ENCODE measurements at places on chromosomes 5 and 9.
A peak's percentile ranks its signal among the peaks of the same experiment; 100 is the strongest.

DNA sequence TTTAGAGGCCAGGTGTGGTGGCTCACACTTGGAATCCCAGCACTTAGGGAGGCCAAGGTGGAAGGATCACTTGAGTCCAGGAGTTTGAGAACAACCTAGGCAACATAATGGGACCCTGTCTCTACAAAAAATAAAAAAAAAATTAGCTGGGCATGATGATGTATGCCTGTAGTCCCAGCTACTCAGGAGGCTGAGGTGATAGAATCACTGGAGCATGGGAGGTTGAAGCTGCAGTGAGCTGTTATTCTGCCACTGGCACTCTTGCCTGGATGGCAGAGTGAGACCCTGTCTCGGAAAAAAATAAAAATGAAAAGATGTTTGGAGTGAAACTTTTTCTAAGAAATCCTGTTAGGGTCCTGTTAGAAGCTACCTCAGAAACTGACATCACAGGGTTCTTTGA is 24.2 kb downstream of the OCLN start:
- no peak for DNase-seq

GRCh38 chr9:124257844-124258606 is at the start of gene NEK6:
Gene NEK6, plus strand, starts transcription at chr9:124257949. Its CDS starts 44,016 bp downstream, at chr9:124301965.
- no peak for DNase-seq

GRCh38 chr9:7947577-7947976 is 148.0 kb upstream of the DMAC1 start:
- DNase-seq = no peak

DNA sequence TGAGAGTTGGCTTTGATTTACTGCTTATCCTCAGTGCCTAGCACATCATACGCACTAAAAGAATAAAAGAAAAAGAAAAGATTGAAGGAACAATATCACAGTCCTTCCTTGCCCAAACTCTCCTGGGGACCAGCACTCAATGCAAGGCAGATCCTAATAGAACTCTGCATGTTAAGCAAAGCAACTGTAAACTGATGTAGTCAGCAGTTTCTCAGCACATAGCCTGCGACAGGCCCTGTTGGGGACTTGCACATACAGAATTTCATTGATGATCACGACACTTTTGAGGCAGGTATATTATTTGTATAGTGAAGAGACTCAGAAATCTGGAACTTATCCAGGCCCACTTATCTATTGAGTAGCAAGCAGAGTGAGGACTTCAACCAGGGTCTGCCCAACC is 15.4 kb downstream of the NIPAL4 start:
- no peak for DNase-seq

DNA sequence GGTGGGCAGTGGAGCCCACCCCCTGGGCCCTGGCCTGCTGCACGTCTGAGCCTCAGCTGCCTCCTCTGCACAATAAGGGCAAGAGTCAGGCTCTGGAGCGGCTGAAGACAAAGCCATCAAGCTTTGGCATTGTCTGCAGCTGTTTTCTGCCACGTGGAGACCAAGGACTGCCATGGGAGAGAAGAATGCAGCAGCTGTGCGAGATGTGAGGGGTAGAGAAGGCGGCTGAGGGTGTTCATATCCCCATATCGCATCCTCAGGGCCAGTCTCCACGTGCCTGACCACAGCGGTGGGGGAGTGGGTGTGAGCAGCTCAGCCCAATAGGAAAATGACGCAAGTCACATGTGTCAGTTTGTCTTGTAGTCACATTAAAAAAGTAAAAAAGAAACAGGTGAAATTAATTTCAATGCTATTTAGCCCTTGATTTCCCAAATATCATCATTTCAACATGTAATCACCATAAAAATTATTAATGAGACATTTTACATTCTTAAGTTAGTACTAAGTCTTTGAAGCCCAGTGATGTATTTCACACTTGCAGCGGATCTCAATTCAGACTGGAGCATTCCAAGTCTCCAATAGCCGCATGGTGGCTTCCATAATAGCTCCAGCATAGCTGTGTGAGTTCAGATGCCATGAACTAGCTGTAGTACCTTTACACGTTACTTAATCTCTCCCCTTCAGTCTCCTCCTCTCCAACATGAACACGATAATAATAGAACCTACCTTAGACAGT is 6.6 kb downstream of the C1QTNF2 start:
- no peak for DNase-seq

DNA sequence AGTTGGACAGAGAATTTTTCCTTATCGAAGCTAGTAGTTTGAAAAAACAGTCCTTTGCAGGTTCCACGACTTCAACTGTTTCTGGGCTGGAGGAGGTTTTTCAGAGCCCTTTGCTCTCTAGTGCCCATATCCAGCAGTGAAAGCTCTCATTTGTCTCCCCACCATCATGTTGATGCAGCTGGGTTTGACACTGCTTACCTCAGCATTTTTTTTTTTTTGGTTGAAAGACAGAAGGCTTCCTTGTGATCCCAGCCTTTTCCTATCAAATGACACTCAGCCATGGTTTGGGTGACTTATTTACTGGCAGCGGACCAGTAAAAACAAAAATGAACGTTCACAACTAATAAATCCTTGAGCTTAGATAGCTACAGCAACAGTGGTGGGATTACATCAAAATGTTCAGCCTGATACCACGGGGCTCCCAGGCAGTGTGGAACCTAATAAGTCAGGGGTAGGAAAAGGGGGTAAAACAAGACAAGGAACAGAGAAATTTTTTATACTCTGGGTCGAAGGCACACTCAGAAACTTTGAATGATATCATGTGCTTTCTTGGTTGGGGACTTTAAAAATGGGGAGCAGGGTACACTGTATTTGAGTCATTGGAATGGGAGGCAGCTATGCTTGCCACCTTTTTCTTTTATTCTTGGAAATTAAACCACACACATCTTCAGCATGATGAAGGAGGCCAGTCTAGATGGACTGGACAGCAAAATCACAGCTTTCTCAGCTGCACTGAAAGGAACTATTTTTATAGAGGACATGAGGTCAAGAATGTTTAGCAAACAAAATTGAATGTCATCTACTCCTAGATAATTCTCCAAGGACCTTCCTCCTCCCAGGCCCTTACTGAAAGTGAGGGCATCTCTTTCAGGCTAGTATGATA is 308.9 kb upstream of the MPDZ start:
- peak; percentile 60 for DNase-seq

- DNase-seq = peak; percentile 4
Observed at GRCh38 chr5:66596636-66597182, 516 bp downstream of the MAST4 start.

DNA sequence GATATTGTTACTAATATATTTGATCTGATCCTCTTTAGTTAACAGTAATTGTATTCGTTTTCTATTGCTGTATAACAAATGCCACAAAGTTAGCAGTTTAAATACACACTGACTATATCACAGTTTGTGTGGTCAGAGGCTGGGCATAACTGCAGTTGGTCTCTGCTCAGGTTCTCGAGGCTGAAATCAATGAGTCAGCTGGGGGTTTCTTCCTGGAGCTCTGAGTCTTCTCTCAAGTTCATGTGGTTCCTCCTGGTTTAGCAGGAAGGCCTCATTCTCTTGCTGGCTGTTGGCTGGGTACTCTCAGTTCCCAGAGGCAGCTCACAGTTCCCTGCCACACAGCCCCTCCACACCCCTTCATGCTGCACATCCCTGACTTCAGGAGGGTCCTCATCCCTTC is 20.7 kb downstream of the COL23A1 start:
- DNase-seq = no peak

DNA sequence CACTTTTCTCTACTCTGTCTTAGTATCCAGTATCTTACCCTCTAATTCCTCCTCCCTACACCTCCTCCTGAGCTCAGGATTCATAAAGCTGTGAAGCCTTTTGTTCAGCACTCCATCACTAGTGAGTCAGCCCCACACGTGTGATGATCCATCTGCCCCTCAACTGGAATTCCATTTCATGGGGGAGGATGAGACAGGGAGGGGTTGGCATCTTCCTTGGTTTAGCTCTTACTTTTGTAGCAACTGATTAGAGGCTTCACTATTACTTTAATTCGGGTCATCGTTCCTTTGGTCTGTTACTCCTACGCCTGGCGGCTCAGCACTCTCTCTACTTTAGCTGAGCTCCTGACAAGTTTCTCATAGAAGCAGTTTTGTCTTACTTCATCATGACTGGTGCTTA is 11.8 kb downstream of the BTNL8 start:
- peak; percentile 51 for DNase-seq

DNA sequence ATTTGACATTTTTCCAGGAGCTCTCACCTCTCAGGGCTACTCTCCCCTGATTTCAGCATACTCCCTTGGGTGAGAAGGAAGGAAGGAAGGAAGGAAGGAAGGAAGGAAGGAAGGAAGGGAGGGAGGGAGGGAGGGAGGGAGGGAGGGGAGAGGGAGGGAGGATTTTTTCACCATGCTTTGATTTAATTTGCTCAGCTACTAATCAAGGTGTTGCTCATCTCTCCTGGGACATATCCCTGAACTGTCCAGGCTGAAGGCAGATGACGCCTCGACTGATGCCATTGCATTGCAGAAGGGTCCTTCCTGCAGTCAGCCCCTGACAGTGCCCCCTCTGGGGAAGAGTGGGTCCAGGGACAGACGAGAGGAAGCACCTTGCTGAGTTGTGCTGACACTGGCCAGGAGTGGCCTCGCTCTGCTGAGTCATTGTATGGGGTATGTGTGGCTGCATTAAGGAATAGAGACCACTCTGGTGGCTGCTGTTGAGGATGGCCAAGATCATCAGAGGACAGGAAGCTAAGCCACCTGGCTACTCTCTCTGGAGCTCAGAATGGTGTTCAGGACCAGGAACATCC is 43.6 kb upstream of the CRB2 start:
- DNase-seq = no peak

DNA sequence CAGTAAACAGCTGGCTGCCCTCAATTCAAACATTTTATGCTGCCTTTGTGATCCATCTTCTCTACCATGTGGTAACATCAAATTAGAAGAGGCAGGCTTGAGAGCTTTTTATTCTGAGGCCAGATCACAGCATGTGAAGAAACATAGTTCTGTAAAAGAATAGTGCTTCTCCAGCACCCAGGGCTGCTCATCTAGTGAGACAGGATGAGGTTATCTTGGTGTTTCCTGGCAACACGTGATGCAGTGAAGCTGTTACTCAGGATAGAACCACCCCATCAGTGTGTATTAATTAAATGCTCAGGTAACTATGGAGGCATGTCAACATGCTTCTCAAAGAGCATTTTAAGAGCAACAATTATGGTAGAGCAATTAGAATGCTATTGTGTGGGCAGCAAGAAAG is 400.5 kb upstream of the ACO1 start:
- DNase-seq = no peak

- peak; percentile 80 for DNase-seq
Observed at GRCh38 chr9:15135164-15135792, 171.7 kb downstream of the TTC39B start.

- no peak for DNase-seq
Observed at GRCh38 chr9:89969156-89969675, 364.4 kb downstream of the GADD45G start.

GRCh38 chr9:131702911-131703310 is 37.0 kb downstream of the RAPGEF1 start:
- no peak for DNase-seq

DNA sequence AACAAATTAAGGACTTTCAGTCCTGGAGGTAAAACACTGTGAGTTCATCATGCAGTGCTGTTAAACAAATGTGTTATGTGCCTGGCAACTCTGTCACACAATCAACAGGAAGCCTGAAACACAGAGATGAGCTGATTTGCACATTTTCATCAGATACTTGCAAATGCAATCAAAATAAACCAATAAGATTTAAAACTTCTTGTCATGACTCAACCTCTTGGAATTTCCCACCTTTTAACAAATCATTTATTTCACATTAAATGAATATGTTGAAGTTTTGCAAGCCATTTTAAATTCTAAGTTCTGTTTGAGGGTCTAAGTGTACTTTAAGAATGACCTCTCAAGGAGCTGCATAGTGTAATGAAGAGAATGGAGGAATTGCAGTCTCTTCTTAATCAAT is 64.4 kb downstream of the ANXA1 start:
- no peak for DNase-seq

DNA sequence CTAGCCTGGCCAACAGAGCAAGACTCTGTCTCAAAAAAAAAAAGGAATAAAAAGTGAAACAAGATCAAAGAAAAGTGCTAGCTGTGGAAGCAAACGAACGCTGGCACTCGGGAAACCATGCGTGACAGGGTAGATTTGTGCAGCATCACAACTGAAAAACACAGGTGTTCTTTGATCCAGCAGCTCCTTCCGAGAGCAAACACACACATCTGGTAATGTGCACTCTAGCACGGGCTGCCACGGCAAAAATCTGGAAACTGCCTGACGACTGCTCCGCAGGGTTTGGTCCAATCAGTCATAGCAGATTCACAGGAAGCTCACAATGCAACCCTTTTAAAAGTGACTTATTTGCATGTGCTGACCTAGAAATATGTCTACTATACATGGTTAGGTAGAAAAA is 80.0 kb downstream of the SYK start:
- no peak for DNase-seq

- DNase-seq = no peak
Observed at GRCh38 chr9:97840521-97840920, 12.5 kb upstream of the FOXE1 start.

DNA sequence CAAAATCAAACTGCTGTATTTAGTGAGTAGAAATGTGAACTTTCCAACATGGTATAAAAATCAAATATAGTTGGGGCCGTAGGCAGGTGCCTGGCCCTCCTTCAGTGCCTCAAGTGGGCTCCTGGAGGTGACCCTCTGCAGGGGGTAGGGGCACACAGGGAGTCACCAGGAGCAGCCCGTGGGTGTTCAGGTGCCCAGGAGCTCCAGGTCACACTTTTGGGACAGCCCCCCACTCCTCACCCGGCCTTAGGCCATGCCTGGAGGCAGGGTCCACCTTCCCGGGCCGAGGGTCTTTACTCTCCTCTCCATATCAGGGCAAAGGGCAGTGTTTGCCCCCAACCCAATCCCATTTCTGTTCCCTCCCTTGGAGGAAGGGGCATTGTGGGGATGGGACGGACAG is 108.0 kb upstream of the MTAP start:
- no peak for DNase-seq

GRCh38 chr5:158026304-158027031 is 167.5 kb upstream of the CLINT1 start:
- DNase-seq = peak; percentile 51

DNA sequence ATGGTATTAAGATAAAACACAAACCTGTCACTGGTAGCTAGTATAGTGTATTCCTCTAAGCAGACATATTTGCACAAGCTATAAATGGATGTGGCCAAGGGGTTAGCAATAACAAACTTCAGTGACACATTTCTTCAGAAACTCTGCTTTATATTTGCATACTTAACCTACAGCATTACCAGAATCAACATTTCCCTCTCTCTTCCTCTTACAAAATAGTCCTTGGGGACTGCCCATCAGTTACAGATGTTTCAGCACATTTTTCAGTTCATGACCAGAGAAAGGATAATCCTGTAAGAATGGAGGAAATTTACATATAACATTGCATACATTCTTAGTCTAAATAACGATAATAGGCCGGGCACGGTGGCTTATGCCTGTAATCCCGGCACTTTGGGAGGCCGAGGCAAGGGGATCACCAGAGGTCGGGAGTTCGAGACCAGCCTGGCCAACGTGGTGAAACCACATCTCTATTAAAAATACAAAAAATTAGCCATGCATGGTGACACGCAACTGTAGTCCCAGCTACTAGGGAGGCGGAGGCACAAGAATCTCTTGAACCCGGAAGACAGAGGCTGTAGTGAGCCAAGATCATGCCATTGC is 25.3 kb upstream of the SLC1A1 start:
- no peak for DNase-seq

GRCh38 chr5:32096891-32097595 is 77.1 kb downstream of the GOLPH3 start:
- DNase-seq = no peak

GRCh38 chr9:107566611-107567061 is 77.1 kb upstream of the KLF4 start:
- DNase-seq = no peak

All from Ammon's horn (tissue), 1 donor.